Fibroblast of mammary gland (primary cell): ENCODE measurements at places on chromosomes 2 and 18.

DNA sequence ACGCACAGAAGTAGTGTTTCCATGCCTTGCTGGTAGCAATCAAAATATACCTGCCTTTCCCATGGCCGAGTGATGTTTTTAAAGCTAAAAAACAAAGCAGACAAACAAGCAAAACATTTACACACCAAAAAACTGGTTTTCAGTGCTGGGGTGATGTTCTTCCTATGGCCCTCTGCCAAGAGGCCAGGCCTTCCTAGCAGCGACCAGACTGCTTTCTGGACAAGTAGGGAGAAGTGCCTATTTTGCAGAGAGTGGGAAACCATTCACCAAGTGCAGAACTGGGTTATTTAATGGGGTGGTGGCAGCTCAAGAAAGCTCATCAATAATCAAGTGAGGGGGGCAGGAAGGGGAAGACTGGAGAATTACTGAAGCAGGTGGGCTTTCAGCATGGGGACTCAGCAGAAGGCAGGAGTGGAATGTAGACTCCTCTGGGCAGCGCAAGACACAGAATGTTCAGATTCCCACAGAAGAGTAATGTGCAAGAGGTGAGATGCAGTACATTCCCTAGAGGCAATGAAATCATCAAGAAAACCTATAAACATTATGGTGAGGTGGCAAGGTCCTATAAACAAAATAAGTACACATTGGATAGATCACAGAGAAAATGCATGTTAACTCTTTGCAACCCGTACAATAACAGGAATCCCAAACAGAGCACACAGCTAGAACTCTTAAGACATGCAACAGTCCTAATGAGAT is 44.0 kb downstream of the CPO start:
- DNase-seq, result peak; percentile 70

GRCh38 chr18:58473071-58473470 is 155.8 kb downstream of the ALPK2 start:
- no peak for DNase-seq

GRCh38 chr2:192286093-192286701 is 91.5 kb upstream of the TMEFF2 start:
- DNase-seq, result peak; percentile 77

GRCh38 chr2:204339212-204339715 is 206.0 kb upstream of the PARD3B start:
- DNase-seq, result no peak

- DNase-seq, result peak; percentile 5
Observed at GRCh38 chr2:21038403-21039073, 5.3 kb downstream of the APOB start.

GRCh38 chr18:51537487-51537886 is 340.0 kb upstream of the MEX3C start:
- no peak for DNase-seq

GRCh38 chr2:108115868-108116267 is 123.9 kb upstream of the SULT1C3 start:
- DNase-seq, result no peak

DNA sequence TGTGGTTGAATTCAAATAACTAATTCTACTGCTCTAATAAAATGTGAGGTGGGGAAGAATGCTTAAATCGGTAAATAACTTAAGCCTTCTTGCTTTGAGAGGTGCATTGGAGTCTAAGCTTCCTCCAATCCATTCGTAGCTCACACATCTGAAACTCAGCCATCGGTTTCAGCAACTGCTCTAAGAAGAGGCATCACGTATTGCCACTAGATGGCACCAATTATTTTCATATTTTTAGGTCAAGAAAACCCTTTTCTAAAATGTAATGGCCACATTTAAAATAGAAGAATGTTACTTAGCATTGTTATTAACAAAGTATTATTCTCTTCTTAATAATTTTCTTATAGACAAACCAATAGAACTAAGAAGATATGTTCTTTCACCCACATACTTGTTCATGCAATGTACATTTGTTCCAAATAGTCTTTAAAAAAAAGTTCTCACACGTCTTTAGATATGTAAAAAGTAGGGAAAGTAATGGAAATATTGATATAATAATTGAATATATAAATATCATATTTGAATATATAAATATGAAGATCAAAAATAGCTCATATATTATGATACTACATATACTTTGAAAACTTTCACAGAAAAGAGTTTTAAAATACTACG is 229.8 kb downstream of the CCDC178 start:
- DNase-seq, result peak; percentile 43

GRCh38 chr18:1467461-1467964 is 562.8 kb downstream of the ADCYAP1 start:
- no peak for DNase-seq

GRCh38 chr2:149652926-149653325 is 65.4 kb upstream of the MMADHC start:
- DNase-seq, result no peak

GRCh38 chr18:58196881-58197872 is 153.2 kb downstream of the NEDD4L start:
- no peak for DNase-seq

- DNase-seq, result no peak
Observed at GRCh38 chr2:127622561-127623387, 23.2 kb upstream of the GPR17 start.

DNA sequence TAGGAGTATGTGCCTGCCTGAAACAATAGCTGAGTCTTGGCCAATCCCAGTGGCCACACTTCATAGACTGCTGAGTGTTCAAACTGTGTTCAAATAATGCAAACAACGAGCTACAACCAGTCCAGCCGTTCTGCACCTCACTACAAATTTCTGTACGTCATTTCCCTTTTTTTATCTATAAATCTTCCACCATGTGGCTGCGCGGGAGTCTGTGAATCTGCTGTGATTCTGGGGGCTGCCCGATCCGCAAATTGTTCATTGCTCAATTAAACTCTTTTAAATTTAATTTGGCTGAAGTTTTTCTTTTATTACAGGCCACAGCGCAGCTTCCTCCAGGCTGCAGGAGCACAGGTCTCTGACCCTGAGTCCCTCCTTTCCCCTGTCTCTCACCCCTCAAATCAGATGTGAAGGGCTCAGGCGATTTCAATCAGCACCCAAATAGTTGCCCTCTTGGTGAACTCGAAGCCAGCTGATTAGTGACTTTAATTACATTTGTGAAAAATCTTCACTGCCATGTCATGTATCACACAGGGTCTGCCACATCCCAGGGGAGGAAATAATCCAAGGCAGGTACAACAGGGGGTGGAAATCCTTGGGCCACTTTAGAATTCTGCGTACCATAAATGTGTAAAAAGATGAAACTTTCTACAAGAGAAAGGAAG is 145.6 kb downstream of the NDUFA10 start:
- DNase-seq, result no peak

DNA sequence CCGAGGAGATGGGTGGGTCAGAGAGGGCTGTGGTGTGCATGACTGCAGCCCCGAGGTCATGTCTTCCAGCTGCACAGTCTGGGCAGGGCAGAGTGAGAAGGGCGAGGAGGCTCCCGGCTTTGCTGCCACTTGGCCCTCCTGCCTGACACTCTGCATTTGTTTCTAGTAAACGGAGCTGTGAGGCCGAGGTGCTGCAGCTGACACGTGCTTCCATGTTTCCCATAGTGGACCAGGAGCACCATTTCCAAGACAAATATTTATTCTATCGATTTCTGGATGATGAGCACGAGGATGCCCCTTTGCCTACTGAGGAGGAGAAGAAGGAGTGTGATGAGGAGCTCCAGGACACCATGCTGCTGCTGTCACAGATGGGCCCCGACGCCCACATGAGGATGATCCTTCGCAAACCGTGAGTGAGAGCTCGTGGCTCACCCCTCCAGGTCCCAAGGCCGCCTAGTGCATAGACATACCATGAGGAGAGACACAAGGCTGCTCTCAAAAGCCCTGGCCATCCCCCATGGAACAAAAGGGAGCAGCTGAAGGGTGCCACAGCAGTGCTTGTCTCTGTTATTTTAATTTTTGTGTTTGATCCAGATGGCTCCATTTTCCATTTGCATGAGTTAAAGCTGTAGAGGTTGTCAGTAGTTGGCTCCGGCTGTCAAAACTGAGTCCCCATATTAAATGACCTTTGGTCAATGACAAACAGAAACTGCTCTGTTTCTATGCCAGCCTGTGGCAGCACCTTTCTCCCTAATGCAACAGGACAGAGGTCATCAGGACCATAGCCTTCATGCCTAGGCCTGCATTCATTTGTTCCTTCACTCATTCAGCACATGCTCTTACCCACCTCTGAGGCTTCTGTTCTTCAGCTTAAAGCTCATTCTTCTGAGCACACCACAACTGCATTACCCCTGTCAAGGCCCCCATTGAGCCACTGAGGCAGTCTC is 108.3 kb upstream of the MAP3K20 start:
- DNase-seq, result no peak

GRCh38 chr2:16870491-16871076 is 204.9 kb upstream of the CYRIA start:
- DNase-seq, result no peak

DNA sequence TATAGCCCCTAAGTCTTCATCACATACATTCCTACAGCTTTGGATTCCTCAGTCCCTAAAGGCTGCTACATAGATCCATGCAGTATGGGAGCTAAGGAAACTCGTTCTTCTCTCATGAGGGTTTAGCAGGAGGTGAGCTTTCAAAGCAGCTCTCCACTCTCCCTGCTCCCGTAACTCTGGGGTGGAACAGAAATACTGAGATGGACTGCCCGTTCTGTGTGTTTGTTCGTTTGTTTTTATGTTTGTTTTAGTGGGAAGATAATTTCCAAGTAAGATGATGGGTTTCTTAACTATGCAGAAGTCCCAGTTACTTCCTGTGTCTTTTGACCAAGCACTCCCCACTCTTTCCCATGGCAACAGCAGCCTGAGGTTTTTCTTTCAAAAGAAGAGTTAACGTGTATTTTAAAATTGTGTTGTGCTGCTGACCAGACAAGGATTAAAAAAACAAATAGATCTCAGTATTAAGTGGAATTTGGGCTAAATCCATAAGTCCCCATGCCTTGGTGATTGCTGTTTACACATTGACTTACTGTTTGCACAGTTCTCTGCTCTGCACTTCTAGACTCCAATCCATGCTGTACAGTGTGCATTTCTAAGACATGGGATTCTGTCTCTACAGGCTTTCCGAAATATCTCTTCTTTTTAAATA is 156.4 kb upstream of the SH3BP4 start:
- no peak for DNase-seq

DNA sequence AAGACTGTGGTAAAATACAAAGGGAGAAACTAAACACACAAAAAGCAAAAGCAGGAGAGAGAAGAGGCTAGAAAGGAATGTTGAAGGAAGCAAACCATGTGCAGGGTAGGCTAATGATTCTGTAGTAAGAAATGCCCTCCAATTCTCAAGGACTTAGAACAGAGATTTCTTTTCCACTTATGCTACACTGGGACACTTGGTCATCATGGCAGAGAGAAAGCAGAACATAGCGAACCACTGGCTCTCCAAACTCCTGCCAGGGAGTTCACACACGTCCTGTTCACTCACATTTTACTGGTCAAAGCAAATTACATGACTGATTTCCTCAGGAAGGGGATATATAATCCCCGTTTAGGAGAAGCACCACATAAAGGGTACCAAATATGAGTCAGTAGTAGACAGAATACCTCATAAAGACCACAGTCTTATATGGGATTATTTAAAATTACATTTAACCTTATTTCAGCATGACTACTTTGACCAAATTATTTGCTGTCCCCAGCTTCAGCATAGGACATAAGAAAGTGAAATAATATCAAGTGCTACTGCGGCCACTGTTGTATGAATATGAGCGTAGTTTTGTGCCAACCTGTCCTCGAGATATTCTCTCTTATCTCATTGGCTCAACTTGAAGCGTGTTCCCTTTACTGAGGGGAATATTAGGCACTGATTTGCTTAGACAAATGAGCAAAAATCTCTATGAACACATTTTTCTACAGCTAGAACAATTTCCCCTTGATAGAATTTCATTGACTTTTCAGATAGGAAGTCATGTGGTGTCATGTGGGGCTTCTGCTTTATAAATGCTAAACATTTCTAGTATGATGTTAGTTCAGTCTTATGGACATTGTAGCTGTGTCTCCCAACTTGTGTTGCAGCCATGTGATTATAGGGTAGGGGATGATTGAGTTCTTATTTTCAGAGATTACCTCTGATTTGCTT is 81.7 kb downstream of the FAM161A start:
- DNase-seq, result no peak

- peak; percentile 60 for DNase-seq
Observed at GRCh38 chr2:36348721-36349120, 6.9 kb upstream of the CRIM1 start.
